ENCODE measurements at places on chromosomes 6 and 20.

- peak; percentile 53 for DNase-seq
Measured at GRCh38 chr6:102215425-102215824, 821.9 kb downstream of the GRIK2 start.

DNA sequence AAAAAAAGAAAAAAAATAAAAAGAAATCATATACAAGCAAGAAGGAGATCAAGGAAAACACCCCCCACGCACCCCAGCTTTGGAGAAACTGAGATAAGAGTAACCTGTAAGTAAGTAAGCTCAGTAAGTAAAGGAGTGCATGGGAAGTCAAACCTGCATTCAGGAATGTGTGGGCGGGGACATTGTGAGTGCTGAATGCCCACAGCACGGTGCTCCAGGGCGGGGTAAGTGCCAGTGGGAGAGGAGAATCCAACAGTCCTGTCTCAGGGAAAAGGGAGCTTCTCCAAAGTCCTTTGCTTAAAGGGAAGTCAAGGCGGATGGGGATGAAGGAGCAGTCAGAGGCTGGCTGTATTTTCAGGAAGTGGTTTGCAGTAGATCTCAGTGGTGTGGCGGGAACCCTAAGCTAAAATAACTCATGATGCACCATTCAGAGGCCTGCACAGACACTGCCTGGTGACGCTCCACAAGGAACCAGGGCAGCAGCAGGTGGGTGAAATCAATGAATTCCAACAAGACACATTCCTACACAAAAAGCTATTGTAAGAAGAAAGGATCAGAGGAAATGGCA, 368.0 kb downstream of the QKI start:
- DNase-seq: no peak

GRCh38 chr6:113476937-113477839, 380.0 kb upstream of the MARCKS start:
- no peak for DNase-seq

- DNase-seq: no peak
Measured at GRCh38 chr6:121932076-121932991, 467.1 kb upstream of the HSF2 start.

All from LNCaP clone FGC (cell line).